Left lung (tissue), 14 donors: ENCODE measurements at places on chromosomes 12 and 14. TPM values are rescaled to one million over a fixed set of nuclear protein-coding genes. Genes with fewer than 3 reads are reported as not detected.

The SPIC gene
- 0.39 TPM for total RNA-seq

The ARF3 gene
- total RNA-seq: 184 TPM

The STXBP6 gene
- 17.2 TPM for total RNA-seq

The NYNRIN gene
- total RNA-seq: 23.4 TPM

The EML5 gene
- total RNA-seq: 1.8 TPM

The CLEC9A gene
- not detected for total RNA-seq

The RPL6 gene
- total RNA-seq: 954 TPM

The DAZAP2 gene
- 221 TPM for total RNA-seq

The SOX5 gene
- total RNA-seq: 12.2 TPM

The DDN gene
- total RNA-seq: 0.08 TPM

The CIT gene
- total RNA-seq: 21.5 TPM

The DPF3 gene
- total RNA-seq: 1.7 TPM

The PIWIL1 gene
- not detected for total RNA-seq

The PGF gene
- total RNA-seq: 4.6 TPM
